Endodermal cell (in vitro differentiated cells): ENCODE measurements at places on chromosomes 4 and X. TPM values are rescaled to one million over a fixed set of nuclear protein-coding genes. Genes with fewer than 3 reads are reported as not detected.

The GAGE12H gene
- total RNA-seq: not detected in 3 replicates

- no peak for DNase-seq
Measured at GRCh38 chrX:17758382-17758781, 21.1 kb downstream of the SCML1 start.

DNA sequence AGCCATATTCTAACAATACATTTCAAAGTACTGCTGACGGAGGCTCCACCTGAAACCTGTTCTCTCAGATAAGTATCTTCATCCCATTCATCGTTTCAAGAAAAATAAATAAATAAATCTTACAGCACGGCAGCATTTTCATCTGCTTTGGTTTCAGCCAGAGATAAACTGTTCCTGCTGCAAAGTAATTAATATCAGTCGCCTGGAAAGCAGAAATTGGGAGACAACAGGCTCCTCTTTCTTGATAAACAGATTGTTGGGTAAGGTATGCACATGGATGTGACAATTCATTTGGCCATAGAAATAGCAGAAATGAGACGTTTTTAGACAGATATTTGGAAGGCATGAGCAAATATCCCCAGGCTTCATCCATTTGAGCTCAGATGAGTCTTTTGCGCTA lies 110.4 kb downstream of the PPARGC1A start:
- DNase-seq: no peak

The PRKG2 gene
- 0.92 to 1.3 TPM (median 1.1 TPM) in 3 replicates for total RNA-seq

DNA sequence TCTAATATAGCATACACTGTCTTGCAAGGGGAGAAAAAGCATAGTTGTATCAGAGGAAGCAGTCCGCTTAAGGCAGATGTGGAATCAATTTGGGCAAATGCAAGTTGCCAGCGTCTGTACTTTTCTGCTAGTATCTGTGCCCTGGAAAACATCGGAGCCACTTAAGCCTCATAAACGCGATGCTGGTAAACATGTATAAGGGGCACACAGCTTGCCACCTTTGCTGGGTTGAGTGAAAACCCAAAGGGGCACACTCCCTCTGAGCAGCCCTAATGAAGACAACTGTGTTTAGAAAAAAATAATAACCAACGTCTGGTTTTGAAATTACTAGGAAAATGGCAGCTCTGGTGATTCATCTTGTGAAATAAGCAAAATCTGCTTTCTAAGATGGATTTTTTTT lies 24.3 kb downstream of the SMIM20 start:
- DNase-seq: no peak

DNA sequence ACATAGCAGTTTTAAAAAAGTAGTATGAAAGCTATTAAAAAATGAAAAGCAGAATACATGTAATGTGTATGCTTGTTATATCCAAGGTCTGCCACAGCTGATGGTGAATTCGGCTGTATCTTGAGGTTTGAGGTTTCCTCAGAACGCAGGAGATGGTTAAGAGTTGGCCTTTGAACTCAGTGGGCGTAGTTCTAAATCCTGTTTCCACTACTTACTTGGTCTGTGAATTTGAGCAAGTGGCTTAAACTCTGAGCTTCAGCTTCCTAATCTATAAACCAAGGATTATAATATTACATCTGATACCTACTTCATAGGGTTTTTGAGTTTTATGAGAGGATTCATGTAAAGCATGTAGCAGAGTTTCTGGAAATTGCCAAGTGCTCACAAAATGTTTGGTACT lies 125.2 kb downstream of the STIM2 start:
- DNase-seq: no peak

DNA sequence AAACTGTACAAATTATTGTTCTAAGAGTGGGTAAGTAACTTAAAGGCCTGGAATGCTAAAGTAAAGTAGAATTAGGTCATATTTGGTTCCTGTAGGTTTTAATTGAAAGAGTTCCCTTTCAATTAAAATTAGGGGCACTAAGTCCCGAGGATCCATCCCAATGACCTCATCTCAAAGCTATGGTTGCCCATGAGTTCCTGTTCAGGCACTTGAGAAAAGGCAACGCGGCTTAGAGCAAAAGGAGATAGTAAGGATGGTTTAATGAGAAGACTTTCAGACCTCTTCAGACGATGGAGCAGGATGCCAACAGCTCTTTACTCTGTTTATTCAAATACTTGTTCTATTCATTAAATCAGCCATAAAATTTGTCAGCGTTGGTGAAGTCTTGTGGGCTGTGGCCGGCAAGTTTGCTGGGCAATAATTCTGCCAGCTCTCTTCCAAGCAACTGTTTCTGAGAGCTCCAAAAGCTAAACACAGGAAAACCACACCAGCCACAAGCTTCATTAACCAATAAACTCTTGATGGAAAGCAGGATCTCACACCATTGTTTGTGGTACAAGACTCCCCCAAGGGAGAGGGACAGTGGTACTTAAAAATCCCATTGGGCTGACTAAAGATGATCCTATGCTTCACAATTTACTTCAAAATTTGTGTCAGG lies 167.4 kb downstream of the COL4A6 start:
- no peak for DNase-seq

The CXXC4 gene
- 6.9 to 13.2 TPM (median 12.4 TPM) in 3 replicates for total RNA-seq

The TLR8 gene
- total RNA-seq: not detected in 3 replicates

The RNF150 gene
- total RNA-seq: 7.9 and 8.2 TPM in 2 replicates

DNA sequence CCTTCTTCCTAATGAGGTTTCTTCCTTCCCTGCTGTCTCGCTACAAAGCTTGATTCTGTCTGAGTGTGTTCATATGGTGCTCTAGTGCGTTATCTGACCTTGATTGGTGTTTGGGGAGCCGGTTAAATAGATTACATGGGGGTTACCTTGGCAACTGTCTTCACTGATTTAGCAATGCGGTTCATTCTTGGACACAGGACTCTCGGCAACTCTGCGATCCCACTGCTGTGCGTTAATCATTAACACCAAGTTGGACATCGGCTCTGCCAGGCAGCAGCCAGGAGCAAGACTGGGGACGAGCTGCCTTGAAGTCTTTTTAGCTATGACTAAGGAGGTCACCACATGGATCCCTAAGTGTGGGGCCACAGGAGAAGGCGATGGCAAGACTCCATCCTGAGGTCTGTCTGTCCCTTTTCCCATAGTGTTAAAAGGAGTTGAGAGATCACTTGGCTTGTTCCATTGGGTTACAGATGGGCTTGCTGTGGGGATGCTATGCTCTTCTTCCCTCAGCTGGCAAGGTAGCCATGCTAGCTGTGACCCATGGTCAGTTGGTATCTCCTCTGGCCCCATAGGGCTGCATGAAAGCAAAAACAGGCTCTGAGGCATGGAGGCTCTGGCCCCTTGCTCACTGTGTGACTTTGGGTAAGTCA lies 93.4 kb upstream of the MAMLD1 start:
- no peak for DNase-seq

The GATA1 gene
- total RNA-seq: not detected in 3 replicates

DNA sequence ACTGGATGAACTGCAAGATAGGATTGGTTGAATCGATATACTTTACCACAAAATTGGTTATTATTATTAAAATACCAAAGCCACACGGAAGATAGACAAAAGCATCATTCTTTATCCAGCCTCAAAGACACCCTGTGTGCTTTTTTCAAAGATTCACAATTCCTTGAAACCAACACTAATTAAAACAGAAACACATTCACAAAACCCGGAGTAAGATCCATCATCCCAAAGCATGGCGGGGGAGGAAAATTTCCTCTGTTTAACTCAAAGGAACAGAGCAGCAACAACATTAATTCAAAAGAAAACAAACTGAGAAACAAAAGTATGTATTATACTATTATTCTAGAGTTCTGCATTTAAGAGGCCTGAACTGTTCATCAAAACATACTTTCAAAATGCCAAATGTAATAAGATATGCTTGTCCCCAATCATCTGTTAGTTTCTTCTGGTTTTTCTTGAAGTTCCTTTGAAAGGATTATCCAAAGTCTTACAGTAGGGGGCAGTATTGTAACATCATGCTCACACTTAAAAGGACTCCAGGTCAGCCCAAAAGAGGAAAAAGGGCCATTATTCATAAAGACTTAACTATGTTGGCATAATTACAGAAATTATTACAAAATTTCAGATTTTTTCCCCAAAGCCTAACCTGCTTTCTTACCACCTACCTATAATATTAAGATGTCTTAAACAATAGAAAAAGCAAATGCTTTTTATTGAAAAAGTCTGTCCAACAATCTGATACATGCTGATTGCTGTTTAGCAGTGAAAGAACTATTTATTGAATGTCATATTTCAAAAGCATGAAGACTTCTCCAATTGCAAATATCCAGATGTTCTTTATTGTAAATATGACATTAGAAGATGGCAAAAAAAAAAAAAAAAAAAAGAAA lies 168.7 kb downstream of the SCFD2 start:
- no peak for DNase-seq

DNA sequence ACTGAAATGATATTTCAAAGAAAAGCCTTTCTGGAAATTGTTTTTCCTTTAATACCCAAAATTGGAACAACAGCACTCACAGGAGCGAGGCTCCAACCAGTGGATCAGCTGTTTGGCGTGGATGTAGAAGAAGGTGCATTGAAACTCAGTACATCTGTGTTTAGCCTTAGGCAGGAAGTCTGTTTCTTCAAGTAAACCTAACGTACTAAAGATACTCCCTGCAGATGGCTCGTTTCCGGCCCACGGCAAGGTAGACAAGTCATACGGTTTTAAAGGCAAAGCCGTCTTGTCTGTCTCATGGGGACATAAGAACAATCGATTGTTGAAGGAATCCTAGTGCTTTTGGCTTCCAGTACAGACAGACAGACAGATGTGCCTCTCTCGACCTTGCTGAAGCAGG lies 50.0 kb upstream of the CLCN4 start:
- no peak for DNase-seq

- DNase-seq: no peak
Measured at GRCh38 chrX:109774706-109775105, 41.6 kb upstream of the ACSL4 start.

DNA sequence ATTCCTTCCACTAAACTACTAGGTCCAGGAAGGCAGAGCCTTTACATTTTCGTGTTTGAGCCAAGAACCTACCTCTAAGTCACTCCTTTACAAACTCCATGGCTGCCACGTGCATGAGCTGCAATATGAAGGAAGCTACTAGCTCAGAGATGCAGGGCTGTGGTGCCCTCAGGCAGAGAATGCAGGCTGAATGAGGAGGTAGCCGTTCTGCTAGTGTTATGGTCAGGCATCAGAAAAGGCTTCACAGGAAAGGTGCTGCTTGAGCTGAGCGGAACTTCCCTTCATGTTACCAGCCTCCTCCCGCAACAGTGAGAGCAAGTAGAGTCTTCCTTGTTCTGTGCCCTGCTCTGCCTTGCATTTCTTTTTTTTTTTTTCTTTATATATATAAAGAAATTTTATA lies 148.3 kb upstream of the PACRGL start:
- no peak for DNase-seq

DNA sequence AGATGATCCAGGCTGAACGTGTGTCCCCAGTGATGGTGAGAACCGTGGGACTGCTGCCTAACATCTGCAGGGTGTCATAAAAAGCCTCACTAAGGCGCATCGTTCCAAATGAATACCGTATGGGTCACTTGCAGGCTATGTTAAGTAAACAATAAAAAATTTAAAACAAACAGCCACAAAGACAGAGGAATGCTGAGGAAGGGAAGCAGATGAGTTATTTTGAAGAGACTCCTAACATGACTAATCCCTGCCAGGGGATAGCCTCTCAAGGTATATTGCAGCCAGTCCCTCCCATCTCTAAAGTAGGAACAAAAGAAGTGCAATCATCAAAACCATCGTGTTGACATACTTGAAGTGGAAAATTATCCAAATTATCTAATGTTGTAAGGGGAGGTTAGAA lies 83.8 kb downstream of the UNC5C start:
- no peak for DNase-seq

- DNase-seq: peak; percentile 81
Measured at GRCh38 chrX:63784902-63785707, at the start of gene ARHGEF9. Gene ARHGEF9, minus strand, starts transcription at chrX:63785214. Its CDS starts 69 bp downstream, at chrX:63785145.
